ENCODE measurements at places on chromosomes 7 and 10.
A peak's percentile ranks its signal among the peaks of the same experiment; 100 is the strongest.

DNA sequence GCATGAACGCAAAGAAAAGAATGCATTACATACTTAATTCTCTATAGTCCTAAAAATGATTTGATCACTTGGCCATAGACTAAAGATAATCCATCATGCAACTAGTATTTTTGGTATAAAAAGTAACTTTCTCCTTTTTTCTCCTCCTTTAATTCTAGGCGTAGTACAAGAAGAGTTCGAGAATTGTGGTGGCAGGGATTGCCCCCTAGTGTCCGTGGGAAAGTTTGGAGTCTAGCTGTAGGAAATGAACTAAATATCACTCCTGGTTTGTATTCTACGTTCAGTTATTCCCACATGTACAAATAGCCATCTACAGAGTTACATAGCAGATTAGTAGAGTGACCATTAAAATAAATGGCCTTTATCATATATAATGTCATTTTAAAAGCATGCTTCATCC, 45.5 kb upstream of the HELLS start:
- no peak for DNase-seq

DNA sequence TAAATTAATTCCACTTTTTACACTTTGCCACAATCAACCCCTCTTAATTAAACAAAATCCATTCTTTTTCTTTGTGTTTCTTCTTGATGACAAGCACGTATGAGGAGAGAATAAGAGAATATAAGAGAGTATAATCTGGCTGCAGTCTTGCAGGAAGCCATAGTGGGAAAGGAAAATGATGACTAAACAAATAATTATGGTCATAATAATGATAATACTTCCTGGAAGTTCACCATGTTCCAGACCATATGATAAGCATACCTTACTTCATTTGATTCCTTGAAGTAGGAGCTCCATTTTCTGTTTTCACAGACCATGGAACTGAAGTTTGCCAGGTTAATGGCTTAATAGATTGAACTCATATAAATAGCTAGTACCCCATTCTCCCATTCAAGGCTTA, 237.8 kb downstream of the SEMA3D start:
- DNase-seq = no peak

DNA sequence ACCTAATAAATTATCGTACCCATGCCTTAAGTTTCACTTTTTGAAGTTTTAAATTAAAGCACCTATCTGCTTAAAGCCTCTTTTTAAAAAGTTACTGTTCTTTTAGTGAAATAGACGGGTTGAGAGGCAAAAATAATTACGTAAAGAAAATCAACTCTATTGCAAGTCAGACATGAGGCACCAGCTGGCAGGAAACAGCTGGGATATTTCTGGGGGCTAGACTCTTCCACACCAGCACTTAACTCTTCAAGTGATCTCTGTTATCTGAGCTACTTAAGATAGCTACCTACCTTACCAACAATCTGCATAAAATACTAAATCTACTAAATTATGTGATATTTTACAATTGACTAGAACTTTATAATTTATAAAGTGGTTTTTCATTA, 35.8 kb downstream of the GBF1 start:
- no peak for DNase-seq

- DNase-seq = no peak
Observed at GRCh38 chr10:30742471-30742870, 112.9 kb upstream of the LYZL2 start.

DNA sequence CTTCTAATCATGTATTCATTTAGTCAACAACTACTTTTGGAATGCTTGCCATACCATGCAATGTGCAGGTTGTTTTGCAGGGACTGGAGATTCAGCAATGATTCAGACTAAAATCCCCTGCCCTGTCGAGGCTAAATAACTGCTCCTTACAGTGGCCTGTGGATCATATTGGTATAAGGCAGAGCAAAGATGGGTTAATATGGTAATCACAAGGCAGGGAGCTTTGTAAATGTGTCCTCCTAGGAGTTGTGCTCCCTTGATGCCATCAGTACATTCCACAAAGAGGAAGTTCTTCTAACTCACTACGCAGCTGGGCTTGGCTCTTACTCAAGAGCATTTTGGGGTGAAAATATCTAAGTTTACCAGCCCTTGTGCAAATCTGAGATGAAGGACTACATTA, 614 bp upstream of the IFIT2 start:
- DNase-seq = peak; percentile 46

DNA sequence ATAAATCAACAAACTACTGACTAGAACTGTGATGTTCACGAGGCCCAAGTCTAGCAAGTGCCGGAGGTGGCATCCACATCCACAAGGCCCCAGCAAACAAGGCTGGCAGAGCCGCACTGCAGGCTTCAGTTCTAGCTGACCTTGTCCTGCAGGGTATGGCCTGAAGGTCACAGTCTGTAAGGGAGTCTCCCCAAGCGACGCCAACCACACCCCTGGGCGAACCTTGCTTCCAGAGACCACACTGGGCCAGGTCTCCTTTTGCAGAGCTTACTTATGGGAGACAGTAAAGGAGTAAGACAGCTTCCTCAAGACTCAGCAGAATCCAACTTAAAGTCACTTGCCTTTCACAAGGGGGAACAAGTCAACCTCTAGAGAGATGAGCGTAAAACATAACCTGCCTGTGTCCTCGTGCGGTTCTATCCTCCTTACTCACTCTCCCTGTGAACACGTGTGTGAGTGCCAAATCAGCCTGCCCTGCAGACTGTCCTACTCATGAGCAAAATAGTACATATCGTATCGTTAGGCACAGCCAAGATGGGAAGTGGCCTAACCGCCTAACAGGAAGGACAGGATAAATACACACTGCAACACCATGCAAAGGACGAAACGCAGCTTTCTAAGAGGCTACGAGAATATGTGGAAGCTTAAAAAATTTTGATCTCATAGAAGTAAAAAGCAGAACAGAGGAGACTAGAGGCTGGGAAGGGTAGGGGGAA, 22.7 kb downstream of the FAM53B start:
- no peak for DNase-seq

DNA sequence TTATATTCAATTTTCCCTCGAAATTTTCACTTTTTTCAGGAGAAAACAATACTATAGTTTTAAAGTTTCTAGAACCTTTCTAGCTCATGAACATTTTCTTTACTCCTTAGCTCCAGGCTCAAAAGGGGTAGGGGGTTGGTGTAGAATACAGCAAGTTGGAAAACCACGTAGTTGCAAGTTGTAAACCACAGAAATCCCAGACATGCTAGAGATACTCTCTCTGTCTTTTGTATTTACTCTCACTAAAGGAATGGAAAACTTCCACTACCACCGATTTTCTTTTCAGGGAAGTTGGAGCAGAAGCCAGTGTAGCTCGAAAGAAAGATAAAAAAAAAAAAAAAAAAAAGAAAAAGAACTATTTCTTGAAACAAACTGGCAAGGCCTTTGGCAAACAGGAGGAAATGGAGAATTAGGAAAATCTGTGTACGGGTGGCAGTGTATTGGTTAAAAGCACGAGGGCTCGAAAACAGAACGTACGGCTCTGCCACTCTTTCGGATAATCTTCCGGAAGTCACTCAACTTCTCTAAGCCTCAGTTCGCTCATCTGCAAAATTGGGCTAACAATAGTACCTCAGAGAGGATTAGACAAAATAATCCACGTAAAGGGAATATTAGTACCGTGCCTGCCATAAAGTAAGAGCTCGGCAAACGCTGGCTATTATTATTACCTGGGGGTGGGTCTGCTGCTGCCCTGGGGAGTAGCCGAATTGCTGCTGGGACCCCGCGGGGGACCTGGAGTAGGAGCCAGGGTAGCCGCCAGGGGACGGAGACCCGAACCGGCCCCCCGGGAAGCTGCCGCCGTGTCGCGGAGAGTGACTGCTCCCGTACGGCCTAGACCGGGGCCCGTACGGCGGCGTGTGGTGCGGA, 628 bp downstream of the MPLKIP start:
- DNase-seq = no peak

- DNase-seq = peak; percentile 2
Observed at GRCh38 chr10:97499561-97500296, 1.0 kb downstream of the UBTD1 start.

GRCh38 chr10:44030738-44031137, 354.2 kb downstream of the CXCL12 start:
- no peak for DNase-seq

DNA sequence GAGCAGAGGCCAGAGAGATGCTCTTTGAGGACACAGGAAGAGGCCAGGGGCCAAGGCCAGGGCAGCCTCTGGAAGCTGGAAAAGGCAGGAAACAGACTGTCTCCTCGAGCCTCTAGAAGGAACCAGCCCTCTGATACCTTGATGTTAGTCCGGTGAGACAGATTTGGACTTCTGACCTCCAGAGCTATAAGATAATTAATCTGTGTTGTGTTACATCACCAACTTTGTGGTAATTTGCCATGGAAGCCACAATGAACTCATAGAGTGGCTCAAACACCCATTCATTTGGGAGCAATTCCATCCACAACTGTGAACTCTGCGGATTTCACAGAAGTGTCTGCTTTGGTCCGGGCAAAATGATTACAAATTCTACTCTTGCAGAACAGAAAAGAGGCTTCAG, 48.7 kb downstream of the OAT start:
- no peak for DNase-seq

DNA sequence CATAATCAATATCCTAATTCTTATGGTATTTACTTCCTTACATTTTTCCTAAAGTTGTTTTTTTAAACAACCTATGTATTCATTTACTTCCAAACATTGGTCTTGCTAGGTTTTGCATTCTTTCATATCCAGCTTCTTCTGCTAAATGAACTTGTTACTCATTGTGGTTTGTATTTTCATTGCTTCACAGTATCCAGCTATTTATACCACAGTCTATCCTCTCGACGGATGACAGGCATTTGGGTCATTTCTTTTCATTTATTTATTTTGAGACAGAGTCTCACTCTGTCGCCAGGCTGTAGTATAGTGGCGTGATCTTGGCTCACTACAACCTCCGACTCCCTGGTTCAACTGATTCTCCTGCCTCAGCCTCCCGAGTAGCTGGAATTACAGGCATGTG, 66.8 kb downstream of the CCDC6 start:
- DNase-seq = no peak

DNA sequence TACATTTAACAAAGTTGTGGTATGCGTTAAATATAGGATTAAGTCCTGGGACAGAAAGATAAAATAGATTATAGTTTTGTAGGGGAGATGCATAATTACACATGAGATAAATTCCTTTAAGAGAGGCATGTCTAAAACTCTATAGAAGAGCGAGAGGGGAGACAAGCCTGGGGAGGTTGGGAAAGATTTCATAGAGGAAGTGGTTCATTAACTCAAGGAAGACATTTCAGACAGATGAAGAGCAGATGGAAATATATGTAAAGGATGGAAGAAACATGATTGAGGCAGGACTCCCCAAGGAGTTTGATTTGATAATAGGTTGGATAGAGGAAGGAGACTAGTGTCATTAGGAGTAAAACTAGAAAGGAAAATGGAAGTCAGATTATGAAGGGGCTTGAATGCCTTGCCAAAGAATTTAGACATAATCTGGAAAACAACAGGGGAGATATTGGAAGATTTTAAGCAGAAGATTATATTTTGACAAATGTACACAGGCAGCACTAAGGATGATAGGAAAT, 96.1 kb downstream of the PHTF2 start:
- DNase-seq = no peak

GRCh38 chr7:21641546-21641945, 98.7 kb downstream of the DNAH11 start:
- DNase-seq = no peak

GRCh38 chr7:34758111-34758601, 100.1 kb downstream of the NPSR1 start:
- no peak for DNase-seq

DNA sequence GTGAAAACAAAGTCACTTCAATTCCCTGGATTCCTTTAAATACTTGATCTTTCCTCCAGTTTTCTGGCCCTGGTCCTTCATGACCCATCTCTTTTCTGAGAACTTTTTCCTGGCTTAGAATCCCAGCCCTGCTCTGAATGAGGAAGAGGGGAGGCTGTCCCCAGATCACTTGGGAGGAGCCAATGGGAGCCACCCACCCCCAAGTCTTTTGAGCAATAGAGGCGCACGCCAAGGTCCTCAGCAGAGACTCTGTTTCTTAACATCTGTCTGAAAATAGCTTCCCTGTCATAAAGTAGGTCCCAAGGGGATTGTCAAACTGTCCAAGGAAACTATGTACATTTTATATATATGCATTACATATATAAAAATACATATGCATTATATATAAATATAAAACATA, 126.8 kb downstream of the ADRA2A start:
- DNase-seq = no peak

- no peak for DNase-seq
Observed at GRCh38 chr10:127090138-127090537, 106.3 kb downstream of the INSYN2A start.

- no peak for DNase-seq
Observed at GRCh38 chr7:143485500-143485899, 7.8 kb downstream of the TAS2R41 start.

Measured in CD4-positive, alpha-beta T cell treated with Interleukin-10 for 1 hour (primary cell).